Activated naive CD4-positive, alpha-beta T cell (primary cell): ENCODE measurements at places on chromosomes 12 and 14.

GRCh38 chr12:121507984-121508383 lies 72.8 kb downstream of the KDM2B start:
- DNase-seq = no peak

DNA sequence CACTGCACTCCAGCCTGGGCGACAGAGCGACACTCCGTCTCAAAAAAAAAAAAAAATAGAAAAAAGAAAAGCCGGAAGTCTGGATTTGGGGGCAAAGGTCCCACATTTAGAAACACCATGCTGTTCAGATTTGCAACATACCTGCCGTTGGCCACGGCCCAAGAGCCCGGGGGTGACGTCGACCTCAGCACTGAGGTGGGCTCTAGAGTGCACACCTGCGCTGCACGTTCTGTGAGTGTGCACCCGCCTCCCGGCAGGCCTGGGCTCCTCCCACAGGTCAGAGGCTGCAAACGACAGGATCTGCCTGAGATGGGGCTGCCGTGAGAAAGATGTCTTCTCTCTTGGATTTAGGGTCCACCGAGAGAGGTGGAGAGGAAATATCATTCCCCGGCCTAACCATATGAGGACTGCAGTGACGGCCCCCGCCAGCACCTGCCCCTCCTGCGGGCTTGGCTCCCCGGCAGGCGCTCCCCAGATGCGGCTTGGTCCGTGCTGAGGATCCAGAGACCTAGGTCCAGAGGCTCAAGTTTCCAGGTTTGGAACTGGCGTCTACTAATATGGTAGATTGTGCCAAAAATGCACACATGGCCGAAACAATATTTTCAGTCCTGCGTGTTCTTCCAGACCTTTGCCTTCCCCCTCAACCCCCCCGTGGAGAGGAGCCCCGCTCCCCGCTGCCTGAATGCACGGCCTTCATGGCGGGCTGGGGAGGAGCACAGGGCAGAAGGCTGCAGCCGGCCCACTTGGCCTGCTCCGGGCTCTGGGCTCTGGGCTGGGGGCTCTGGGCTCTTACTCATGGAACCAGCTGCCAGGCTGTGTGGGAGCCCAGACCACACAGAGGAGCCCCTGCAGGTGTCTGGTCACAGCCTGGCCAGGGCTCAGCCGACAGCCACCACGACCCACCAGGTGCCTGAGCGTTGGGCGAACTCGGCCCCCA lies 58.8 kb upstream of the FBRSL1 start:
- DNase-seq = no peak

DNA sequence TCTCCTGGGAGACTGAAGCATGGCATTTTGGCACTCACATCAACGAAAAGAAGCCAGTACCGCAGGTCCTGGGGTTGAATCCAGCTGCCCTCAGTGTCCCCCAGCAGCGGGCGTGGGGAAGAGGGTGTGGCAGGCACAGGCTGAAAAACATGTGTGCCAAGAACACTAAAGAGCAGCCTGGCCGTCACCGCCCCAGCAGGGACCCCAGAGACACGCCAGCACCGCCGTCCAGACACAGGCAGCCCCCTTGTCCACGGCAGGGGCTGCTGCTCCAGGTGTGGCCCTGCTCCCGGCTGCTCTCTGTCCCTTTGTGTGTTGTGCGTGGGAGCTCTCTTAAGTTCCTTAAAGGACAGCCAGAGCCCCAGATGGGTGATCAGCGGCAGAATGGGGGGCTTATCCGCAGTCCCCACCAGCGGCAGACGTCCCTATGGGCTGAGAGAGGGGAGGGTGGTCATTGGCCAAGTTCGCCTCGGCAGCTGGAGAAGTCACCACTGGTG lies 556 bp downstream of the PHETA1 start:
- no peak for DNase-seq

DNA sequence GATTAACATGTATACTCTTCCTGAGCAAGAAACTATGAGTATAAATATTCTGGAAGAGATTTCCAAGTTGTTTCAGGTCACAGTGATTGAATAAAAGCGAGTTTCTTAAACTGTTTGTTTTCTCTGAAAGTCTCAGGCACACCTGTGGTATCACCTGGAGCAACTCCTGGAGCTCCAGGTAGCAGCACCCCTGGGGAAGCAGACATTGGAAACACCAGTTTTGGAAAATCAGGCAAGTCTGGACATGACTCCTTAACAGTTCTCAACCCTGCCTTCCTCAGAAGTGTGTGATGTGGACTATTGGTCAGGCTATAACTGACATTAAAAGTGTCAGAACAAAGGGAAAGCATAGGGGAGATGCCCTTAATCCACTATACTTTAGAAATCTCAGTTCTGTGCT lies 217.6 kb upstream of the CNTN1 start:
- no peak for DNase-seq

DNA sequence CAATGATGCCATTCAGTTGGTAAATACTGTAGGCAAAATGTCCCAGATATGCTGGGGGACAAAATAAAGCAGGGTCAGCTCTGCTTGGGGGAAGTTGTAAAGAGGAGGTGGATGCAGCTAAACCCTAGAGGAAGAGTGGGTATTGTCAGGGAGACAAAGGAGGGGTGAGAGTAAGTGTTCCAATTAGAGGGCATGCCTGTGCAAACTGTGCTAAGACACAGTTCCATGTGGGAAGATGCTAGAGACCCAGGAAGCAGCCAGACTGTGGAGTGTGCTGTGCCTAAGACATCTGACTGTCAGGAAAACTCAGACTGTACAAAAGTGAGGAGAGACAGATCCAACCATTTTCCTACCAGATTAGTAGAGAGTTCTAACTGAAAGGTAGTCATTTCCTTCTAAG lies 474.3 kb downstream of the ATP23 start:
- no peak for DNase-seq

DNA sequence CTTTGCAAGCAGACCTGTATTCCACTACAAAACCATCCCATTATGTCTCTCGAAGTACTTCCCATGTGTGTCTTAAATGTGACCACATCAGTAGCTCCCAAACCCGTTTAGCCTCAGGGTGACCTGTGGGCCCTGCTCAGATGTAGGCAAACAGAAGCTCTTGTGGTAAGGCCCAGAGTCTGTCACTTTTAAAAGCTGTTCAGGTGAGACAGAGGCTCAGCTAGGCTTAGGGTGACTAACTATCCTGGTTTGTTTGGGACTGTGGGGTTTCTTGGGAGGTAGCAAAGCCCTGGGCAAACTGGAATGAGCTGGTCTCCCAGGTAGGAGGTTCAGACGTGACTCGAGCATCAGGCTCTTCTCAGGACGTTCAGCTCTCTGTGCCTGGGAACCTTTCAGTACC lies 64.5 kb upstream of the VASH1 start:
- no peak for DNase-seq

GRCh38 chr12:3144495-3144894 lies 67.3 kb downstream of the TSPAN9 start:
- no peak for DNase-seq
